ENCODE measurements at places on chromosomes 12 and 14. TPM values are rescaled to one million over a fixed set of nuclear protein-coding genes. Genes with fewer than 3 reads are reported as not detected.

Gene NTF3
- not detected for total RNA-seq

Gene KRT73
- not detected for total RNA-seq

Gene CLEC9A
- total RNA-seq: not detected

Gene SYT1
- 1.9 TPM for total RNA-seq

Gene KRT79
- not detected for total RNA-seq

Gene ARMH4
- total RNA-seq: 0.04 TPM

Gene DCP1B
- total RNA-seq: 12.7 TPM

Gene PLCZ1
- not detected for total RNA-seq

Gene NRL
- total RNA-seq: 2.2 TPM

Gene ERO1A
- 132 TPM for total RNA-seq

Gene CLEC4C
- total RNA-seq: not detected

Gene IGF1
- total RNA-seq: not detected

Gene ZNF140
- total RNA-seq: 10.4 TPM

Gene KRT1
- total RNA-seq: 2.3 TPM

Gene TRHDE
- total RNA-seq: 0.47 TPM

Gene DIO3
- not detected for total RNA-seq

Gene ING4
- 12.8 TPM for total RNA-seq

Gene GUCY2C
- 0.08 TPM for total RNA-seq

Gene CLEC6A
- not detected for total RNA-seq

Gene LRCOL1
- not detected for total RNA-seq

Gene METTL1
- total RNA-seq: 11.6 TPM

Gene TRIM9
- total RNA-seq: 0.30 TPM
